Activated B cell treated with CpG ODN at 0.5 μM for 24 hours (primary cell): ENCODE measurements at places on chromosomes 4 and X.

GRCh38 chrX:134588806-134589205 lies 69.5 kb downstream of the PLAC1 start:
- DNase-seq: no peak

GRCh38 chr4:67531379-67531962 lies 13.8 kb downstream of the CENPC start:
- DNase-seq: no peak

DNA sequence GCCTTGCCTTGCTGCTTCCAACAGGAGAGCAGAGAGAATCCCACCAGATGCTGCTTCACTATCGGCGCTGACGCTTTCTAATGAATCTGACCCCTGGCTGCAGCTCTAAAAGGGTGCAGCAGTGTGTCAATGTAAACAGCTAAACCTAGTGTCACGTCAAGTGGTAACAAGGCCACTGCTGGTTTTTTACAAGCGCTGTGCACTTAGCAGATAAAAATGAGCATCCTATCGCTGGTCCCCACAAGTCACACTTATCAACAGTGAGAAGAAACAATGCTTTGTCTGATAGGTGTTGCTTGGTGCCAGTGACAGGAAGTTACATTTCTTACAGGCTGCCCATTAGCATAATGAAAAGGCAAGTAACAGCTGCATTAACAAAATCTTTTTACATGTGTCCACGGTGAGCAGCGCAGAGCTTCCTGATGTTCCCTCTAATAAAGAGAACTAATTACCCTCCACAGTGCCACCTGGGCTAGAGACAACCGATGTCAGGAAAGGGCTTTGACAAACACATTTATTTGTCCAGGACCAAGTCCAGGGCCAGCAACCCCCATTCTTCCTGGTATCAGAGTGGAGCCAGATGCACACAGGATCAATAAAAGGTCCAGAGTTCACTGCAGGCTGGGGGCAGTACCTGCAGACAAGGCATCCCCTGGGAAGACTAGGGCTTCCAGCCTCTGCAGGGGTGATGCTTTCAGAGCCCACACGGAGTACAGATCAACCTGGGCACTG lies 176.0 kb downstream of the MGST2 start:
- DNase-seq: no peak

DNA sequence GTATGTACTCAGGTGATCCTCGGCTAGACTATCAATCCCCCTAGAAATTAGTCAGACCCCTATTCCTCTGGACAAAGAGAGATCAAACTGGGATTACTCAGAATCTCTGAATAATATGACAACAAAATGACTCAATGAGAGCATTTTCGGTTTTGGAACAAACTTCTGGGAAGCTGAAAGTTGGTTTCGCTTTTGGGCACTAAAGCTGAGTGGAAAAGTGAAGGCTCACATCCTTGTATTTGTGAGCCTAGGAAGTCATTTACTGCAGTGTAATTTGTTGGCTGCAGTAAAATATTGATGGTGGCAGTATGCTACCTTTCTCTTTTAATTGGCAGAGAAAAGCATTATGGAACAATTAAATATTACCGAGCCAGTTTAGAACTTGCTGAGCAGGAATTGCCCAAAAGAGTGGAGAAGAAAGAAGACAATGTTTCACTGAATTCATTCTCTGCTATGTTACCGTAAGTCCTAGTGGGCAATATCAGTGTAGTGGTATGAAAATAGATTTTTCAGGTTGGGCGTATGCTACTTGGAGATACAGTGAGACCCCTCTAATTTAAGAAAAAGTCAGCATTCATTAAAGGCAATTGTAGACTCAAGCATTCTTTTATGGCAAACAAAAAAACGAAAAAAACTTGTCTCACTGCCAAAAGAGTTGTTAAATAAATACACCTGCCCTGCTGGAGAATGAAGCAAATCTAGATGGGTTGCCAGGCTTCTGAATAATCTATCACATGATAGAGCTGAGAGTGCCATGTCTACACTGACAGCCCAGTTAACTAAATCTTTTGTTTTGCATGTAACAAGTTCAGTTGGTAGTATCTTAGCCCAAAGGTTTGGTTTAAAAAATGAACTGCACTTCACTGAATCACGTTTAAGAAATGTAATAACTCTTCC lies 69.6 kb downstream of the AGTR2 start:
- no peak for DNase-seq

GRCh38 chr4:25171201-25171865 lies 11.1 kb upstream of the SEPSECS start:
- no peak for DNase-seq

GRCh38 chr4:20474119-20474518 lies 222.4 kb downstream of the SLIT2 start:
- DNase-seq: no peak

DNA sequence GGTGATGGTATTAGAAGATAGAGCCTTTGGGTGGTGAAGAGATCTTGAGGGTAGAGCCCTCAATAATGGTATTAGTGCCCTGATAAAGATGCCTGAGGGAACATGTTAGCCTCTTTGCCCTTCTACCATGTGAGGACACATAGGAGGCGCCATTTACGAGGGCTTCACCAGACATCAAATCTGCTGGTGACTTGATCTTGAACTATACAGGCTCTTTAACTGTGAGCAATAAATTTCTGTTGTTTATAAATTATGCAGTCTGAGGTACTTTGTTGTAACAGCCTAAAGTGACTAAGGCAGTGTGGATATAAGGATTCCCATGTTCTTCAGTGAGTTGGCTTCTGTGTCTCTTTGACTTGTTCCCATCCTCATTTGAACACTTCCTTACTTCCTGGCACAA lies 11.8 kb downstream of the MOB1B start:
- DNase-seq: no peak

- no peak for DNase-seq
Measured at GRCh38 chrX:108018656-108019381, 26.0 kb upstream of the VSIG1 start.

GRCh38 chr4:53131562-53131925 lies 234.3 kb downstream of the SCFD2 start:
- DNase-seq: no peak

DNA sequence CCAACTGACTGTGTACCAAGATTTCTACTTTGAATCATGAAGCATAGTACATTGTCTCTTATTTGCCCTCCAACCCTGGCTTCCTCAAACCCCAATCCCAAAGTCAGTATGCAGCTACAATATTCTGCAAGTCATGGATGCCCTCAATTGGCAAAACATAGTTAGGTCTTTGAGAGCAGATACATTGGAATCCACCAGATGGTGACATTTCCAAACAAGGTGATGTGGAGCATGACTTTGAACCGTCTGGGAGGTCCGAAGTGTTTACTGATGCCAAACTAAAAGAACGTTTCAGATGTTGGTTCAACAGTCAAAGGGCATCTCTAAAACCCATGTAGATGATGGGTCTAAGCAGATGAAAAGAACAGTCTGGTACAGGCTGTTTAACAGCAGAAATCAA lies 43.7 kb upstream of the FRMD7 start:
- no peak for DNase-seq

DNA sequence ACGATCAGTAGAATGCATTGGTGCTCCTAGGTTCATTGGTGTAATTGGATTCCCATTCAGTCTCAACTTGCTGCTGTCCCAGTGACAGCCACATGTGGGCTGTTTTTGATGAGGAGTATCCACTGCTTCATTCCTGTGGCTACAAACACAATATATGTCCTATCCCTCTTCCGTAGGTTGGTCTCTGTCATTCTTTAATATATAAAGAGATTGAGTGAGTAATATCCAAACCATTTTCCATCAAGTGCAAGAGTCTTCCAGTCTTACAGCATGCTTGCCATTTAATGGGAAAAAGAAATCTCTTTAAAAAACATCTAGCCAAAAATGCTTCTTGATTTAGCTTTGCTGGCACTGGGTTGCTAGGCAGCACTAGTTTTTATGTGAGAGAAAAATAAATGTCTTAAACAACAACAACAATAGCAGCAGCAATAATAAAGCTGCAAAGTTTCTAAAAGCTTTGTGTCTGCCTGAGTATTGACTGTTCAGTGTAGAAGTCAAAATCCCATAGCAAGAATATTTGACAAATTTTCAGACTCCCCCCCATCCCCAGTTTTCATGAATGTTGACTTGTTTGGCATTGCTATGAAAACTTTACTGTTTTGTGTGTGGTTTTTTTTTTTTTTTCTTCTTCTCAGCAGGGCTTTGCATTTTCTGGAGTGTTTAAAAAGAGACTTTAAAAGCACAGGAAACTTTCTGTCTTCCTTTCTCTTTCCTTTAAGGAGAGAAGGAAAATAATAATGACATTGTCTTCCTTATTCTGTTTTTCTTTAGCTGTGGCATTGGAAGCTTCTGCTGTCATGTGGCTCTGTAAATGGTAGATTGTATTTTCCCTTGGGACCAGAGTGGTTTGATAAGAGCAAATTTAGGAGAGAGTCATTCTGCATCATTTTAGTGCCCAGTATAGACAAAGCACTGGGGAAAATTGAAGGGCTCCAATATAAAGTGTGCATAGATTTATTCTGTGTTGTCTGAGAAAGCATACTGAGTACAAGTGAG lies 244.3 kb downstream of the ARHGAP10 start:
- DNase-seq: no peak

DNA sequence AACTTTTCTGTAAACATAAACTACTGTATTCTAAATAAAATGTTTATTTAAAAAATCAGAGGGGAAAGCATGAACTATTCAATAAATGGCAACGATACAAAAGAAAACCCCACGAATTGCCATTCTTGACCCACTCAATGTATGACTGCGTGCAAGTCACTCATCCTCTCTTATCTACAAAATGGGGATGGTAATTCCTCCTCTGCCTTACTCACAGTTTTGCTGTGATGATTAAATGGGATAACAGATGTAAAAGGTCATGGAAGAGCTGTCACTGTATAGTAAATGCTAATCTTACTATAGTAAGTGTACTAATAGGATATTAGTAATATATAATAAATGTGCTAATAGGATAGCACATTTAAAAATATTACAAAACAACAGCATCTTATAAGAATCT lies 173.4 kb downstream of the SCFD2 start:
- no peak for DNase-seq

DNA sequence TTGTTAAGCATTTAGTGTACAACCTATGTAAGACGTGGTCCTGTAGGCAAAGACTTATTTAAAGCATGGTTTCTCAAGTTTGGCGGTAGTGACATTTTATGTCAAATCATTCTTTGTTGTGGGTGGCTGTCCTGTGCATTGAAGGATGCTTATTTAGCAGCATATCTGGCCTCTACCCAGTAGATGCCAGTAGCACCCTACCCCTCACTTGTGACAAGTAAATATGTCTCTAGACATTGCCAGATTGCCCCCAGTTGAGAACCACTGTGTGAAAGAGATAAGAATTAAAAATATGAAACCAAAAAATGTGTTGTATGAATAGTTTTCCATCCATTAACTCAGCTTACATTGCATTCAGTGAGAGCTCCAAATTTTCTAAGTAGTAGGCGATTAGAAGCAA lies 25.5 kb downstream of the MMAA start:
- DNase-seq: no peak

DNA sequence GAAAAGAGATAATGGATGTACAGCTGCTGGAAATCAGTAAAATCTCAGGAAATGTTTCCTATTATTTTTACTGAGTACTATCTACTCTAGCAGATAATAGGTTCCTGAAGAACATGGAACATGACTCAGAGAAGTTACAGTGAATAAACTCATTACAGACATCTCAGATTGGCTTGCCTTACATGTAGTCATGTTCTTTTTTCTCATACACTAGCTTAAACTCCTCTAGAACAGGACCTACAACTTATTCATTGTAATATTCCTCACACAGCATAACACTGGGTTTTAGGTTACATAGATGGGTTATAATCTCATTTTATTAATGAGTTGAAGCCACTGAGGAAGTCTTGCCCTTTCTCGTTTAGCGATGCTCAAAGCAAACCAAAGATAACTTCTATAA lies 86.9 kb upstream of the BMP2K start:
- DNase-seq: no peak

GRCh38 chr4:4477391-4477790 lies 64.5 kb downstream of the STX18 start:
- no peak for DNase-seq

DNA sequence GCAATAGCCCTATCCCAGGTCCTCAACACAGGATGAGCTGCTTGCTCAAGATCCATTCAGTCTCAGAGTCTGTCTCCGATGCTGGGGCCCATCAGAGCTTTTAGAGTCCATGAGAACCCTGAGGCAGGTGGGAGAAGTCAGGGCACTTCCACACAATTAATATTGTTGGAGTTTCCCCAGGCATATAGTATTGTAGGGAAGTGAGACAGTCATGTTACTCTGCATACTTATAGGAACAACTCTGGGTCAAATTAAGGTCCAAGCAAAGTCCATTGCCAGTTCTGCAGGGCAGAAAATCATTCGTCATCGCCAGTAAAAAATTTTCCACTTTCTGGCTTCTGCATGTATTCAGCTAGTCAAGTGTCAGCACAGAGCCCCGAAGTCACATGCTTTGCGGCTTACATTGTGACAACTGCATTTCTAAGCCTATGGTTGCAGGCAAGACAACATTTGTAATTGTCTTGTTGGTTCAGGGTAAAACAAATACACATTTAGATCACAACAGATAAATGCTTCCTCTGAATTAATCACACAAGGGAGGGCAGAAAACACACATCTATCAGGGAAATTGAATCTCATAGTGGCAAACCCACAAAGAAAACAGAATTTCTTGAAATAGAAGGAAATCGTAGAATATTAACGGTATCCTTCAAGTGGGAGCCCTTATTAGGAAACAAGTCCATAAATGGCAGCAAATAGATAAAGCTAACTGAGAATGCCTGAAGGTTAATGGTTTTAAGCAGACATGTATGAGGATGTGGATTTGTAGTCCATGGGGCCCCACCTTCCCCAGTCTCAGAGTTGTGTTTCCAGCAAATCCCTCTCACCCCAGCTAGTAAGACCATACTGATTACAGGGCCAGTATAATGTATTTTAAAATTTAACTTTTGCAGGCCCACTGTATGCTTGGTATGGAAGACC lies 412.1 kb upstream of the RASGEF1B start:
- DNase-seq: no peak

GRCh38 chr4:6696611-6697010 lies 2.9 kb downstream of the S100P start:
- no peak for DNase-seq

DNA sequence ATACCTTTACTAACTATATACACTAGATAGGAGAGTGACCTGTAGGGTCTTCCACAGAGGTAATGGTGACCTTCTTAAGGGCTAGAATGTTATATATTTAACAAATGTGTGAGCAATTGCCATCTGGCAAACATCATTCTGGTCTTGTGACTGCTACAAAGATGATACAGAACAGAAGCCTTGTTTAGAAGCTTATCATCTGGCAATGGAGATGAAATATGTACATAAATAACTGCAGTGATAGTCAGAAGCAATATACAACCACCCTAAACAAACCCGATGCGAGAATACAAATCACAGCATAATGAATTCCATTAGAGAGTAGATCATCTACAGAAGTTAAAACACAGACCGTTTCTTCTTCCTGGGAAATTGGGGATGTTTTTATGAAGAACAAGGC lies 952.7 kb upstream of the SLIT2 start:
- DNase-seq: no peak

DNA sequence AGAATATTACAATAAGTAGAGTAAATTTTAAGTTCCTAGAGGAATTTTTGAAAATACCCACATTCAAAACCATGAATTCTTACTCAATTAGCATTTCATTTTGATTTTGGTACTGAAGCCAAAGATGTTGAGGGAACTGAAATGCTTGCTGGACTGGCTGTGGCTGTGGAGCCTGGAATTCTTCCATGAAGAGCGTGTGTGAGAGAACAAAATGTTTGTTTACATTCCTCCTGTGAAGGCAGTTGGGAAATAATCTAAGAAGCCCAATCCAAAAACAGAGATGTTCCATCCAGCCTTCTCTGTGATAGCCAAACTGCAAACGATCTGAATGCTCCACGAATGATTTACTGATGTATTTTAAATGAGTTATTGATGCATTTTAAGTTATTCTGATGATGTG lies 3.8 kb upstream of the ADH1B start:
- DNase-seq: no peak

- no peak for DNase-seq
Measured at GRCh38 chr4:128686810-128687209, 122.7 kb upstream of the JADE1 start.
